ENCODE measurements at places on chromosomes 12 and 14.
A peak's percentile ranks its signal among the peaks of the same experiment; 100 is the strongest.

GRCh38 chr14:67532998-67533753 is at the start of gene PLEKHH1:
Gene PLEKHH1, plus strand, starts transcription at chr14:67533290. Its CDS starts 8,578 bp downstream, at chr14:67541868.
- peak; percentile 14 for DNase-seq

DNA sequence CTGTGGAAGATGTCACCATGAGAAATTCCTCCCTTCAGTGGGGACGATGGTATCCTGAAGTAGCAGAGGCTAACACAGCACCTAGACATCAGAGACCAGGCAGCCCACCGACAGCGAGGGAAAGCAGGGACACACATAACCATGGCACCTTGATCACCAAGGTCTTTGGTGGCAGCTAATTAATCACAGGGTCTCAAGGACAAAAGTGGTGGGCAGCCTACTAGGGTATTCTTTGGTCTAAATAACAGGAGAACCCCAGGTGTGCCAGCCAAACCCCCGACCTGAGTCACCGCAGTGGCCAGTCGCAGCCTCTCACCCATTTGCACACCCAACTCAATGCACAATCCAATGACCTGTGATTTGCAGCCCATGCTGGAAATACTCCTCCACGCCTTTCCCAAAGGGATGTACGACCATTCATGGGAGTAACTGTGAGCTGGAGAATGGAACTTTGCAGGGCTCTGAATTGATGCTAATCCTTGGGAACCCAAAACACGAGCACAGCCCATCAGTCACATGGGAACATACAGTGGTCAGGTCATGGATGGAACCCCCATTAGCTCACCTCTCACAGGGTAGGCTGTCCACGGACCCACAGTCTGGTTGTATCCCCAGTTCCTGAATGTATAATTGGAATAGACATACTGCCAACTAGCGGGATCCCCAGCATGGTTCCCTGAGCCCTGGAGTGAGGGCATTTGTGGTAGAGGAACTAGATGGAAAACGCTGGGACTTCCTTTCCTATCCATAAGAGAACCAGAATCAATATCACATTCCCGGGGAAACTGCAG is 58.7 kb upstream of the C14orf180 start:
- no peak for DNase-seq

DNA sequence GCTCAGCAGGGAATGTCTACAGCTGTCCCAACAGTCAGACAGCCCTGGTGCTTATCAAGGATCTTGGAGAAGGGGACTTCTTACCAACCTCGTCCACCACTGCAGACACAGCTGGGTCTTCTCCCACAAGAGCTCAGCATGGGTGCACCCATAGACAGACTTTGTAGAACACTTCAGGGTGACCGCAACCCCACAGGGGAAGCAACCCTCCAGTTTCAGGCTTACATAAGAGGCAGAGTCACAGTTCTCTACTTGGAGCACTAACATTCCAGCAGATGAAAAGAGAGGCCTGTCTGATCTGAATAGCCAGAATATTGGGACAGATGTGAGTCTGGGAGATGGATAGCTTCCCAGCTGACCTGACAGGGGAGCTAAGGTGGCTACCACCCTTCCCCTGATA is 3.5 kb upstream of the CLEC1A start:
- DNase-seq, result no peak

GRCh38 chr12:84772281-84772680 is 140.3 kb downstream of the SLC6A15 start:
- DNase-seq, result no peak

GRCh38 chr12:77372494-77372893 is 307.1 kb upstream of the E2F7 start:
- no peak for DNase-seq

DNA sequence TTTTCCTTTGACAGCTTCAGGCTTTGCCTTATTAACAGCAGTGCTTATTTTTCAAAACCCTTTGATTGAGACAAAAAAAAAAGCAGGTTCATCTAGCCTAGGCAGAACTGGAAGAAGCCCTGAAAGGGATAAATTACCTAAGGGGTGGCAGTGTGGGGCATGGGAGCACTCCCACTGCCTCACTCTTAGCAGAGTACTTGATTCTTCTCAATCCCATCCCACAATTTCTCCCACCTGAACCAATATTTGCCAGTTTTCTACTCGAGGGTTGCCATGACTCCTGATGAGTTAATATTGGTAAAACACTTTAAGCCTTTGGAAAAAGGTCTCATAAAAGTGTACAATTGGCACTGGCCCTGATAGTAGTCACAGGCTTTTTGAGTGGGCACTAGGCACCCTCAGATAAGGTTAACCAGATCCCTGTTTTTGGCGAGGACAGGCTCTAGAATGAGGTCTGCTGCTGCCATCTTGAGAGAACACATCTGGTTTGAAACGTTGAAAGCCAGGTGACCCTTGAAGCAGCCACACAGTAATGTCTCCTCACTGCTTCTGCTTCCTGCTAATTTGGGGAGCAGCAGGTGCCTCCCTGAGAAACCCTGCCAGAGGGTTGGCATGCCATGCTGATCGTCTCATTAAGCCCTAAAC is 320.0 kb downstream of the RAD51B start:
- DNase-seq, result no peak

DNA sequence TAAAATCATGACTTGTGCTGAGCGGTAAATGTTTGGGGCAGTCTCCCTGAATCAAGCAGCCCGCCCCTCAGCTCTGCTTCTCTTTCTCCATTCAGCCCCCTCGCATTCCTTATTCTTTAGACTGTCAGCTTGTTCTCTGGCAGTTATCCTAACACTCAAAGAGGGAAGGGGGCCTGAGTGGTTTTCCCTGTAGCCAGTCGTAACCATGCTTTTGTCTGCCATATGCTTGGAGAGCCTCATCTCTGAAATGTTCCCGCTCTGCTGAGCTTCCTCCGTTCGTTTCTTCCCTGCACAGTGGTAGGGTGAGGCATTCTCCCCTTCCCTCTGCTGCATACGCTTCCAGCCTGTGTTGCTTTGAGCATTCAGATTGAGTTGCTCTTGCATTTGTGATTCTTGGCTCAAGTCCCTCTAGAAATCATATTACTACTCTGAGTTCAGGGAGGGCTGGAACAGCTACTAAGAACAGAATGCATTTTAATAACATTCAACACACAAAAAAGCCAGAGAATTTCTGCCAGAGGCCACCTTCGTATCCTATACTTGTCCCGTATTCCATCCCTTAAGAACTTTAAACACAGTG is 119.7 kb downstream of the FBXL14 start:
- DNase-seq, result no peak

DNA sequence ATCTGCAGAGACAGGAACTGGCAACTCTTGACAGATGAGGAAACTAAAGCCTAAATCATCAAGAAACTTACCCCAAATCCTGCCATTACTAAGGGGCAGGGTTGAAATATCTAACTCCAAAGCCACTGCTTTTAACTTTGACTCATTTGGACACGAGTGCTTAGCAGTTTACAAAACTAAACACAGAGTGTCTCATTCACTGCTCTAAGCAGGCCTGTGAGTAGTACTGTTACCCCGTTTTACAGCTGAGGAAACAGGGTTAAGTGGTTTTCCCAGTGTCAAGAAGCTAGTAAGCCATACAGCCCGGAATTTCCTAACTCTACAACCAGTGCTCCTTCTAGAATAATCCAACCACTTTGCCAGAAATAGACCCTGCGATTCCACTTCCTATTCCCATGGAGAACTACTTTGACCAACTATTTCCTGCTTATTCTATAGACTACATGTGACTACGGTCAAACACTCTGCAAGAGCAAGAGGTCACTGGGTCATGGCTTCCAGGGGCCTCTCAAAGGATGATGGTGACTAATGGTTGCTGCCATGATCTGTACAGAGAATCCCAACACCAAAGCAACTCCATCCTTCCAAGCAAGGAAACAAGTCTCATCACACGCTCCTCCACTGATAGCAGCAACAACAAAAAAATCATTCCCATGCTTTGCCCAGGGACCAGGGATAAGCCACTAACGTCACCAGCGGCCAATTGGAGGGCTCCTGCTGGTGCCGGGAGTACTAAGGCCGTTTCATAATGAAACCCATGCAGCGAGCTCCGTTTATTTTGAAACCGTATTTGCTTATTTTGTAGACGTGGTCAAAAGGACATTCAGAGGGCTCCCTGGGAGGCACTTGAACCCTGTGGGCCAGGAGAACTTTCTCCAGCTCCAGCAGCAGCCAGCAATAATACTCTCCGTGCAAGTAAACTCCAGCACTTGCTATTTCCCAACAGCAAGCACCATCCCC is 56.3 kb downstream of the NUAK1 start:
- DNase-seq, result no peak

DNA sequence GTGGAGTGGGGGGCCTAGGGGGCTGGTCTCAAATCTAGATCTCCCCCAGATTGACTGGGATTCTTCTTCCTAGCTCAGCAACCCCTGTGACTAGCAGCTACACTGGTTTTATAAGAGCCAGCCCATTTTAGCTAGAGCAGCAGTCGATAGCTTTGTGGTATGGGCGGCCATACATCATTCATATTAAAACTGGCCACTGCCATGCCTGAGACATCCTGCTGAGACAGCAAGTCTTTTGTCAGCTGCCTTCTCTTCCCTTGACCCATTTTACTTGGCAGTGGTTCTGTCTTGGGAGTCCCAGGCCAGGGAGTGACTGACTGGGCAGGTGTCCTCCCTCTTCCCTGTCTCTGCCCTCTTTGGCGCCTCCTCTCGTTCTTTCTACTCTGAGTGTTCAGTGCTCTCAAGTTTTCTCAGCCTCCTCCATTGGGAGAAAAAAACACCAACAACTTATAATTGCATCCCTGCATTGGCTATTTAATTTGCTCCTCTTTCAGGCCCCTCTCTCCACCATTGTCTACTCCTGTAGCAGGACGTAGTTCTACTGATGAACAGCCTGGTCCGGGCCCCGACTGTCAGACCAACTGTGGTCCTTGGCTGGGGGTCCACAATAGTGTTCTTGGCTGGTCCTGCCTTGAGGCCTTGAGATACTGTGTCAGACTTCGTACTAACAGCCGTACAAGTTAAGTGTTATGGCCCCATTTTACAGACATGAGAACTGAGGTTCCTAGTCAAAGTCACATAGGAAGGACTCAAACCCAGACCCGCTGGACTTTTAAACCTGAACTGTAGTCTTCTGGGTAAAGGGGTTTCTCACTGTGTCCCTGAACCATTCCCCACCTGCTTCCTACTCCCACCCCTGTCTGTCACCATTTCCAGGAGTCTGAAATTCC is 18.3 kb upstream of the JDP2 start:
- no peak for DNase-seq

DNA sequence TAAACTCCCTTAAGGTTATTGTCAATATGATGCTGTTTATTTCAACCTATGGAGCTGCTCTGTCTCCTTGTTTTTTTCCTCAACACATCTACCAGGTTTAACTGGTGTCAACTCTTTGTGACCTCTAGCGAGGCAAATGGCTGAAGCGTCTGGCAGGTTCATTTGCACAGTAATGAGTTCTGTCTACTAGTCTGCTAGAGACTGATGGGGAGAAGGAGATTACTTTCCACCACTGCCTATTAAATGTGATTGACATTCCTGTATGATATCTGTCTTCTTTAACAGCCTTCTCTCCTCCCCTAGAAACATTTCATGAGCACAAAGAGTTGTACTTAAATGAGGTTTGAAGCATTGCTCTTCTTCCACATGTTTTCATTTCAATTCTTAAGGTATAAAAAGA is 253.7 kb downstream of the SLC6A15 start:
- no peak for DNase-seq

DNA sequence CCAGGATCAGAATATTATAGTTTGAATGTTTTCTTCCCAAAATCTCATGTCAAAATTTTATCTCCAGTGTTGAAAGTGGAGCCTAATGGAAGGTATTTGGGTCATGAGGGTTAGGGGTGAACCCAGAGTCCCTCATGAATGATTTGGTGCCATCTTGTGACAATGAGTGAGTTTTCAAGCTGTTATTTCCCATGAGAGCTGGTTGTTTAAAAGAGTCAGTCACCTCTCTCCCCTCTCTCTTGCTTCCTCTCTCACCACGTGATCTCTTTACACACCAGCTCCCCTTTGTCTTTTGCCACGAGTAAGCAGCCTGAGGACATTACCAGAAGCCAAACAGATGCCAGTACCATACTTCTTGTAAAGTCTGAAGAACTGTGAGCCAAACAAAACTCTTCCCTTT is 561.6 kb downstream of the RERGL start:
- DNase-seq, result no peak

DNA sequence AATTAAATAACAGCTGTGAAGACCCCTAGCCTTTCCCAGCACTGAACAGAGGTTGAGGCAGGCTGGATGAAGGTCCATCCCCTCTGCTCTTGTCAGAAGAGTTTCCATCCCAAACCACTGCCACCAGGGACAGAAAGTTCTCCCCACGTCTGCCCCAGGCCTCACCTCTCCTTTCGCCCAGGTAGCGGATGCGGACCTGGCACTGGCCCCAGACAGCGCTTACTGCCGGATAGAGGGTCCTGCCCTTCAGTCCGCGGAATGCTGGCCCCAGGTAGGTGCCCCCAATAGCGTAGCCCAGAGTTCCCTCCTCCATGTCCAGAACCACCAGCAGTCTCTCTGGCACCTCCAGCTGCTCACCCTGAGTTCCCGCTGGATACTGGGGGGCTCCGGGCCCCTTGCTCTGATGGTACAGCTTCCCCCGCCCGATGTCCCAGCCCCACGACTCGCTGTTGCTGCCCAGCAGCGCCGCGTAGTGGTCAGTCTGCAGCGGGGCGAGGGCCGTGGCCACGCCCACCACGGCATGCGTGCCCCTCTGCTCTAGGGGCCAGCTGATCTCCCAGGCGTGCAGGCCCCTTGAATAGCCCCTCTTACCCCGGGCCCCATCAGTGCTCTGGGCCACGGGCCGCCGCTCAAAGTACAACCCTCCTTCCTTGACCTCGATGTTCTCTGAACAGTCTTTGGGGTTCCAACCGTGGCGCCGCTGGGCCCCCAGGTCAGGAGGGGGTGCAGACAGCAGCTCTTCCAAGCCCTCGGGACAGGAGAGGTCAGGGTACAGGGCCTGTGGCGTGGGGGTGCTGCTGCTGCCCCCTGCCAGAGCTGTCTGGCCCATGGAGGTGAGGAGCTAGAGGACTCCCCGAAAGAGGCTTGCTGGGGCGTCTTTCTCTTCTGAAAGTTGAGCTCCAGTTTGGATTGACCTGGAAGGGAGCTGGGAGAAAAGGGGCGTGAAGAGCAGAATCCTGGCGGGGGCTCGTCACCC is 742 bp downstream of the SPSB2 start:
- peak; percentile 74 for DNase-seq

DNA sequence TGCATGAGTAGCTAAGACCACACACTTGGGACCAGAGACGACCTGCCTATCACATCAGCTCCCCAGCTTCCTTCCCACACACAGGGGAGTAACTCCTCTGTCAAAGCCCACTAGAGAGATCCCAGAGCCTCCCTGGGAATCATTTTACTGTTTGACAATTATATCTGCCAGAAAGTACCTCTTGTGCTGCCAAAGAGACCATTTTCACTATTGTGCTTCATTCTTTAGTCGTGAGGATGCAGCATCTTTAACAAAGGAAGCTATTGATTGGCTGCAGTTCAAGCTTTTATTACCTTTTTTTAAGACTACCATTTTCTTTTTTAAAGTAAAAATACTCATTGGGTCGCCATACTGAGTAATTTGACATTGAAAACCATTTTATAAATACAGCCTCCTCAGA is 194.5 kb upstream of the RGS6 start:
- DNase-seq, result no peak
